CD4-positive, alpha-beta T cell treated with Interleukin-21 for 1 hour (primary cell): ENCODE measurements at places on chromosomes 1 and 21.

- DNase-seq: no peak
Observed at GRCh38 chr21:39083377-39084008, 99.8 kb downstream of the PSMG1 start.

- no peak for DNase-seq
Observed at GRCh38 chr1:53678938-53679825, 59.8 kb downstream of the GLIS1 start.

GRCh38 chr1:154485106-154485505 lies 16.9 kb upstream of the TDRD10 start:
- DNase-seq: no peak

GRCh38 chr1:160460683-160461287 lies 60.4 kb downstream of the VANGL2 start:
- DNase-seq: no peak

GRCh38 chr1:100719490-100719889 lies at the start of gene VCAM1:
TSS of gene VCAM1 (plus strand) at chr1:100719742. CDS start at chr1:100719861, 119 bp downstream.
- no peak for DNase-seq

DNA sequence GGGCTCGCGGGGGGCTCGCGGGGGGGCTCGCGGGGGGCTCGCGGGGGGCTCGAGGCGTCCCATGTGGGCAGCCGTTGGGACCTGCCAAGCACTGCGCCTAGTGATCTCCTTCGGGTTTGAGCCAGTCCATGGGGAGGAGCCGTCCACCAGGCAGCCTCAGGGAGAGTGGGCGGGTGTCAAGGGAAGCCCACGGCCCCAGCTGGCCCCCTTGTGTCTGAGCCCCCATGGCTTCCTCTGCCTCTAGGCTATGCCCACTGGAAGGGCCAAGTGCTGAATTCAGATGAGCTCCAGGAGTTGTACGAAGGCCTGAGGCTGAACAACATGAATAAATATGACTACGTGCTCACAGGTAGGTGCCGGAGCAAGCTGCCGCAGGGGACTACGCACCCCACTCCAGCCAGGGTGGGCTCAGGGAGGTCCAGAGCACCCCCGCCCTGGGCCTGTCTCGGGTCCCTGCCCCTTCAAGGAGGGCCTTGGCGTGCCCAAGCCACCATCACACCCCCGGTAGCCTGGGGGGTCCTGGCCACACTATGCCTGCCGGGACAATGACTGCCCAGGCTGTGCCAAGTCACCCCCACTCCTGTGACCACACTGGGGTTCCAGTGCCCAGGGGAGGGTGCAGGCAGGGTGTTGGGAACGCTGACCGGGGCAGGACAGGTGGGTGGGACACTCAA lies 22.6 kb downstream of the PDXK start:
- no peak for DNase-seq

- DNase-seq: no peak
Observed at GRCh38 chr21:37363936-37364335, 2.6 kb upstream of the DYRK1A start.

GRCh38 chr1:44806704-44807363 lies at the start of gene DYNLT4:
TSS of gene DYNLT4 (minus strand) at chr1:44807351. CDS start at chr1:44806668, 683 bp downstream.
- no peak for DNase-seq

DNA sequence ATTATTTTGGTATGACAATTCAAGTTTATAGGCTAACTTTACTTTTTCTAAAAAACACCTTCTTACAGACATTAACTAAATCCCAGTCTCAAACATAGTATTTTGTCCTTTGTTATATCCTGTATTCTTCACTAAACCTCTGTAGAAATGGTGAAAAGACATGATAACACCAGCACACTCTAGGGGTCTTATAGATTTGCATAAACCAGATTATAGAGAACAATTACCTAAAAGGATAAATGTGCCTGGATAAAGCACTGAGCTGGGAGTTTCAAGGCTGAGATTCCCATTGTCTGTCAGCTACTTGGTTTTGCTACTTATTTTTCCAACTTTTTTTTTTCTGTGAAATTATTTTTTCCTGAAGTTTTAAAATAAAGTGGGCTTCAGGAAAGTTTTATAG lies 1288.6 kb upstream of the TMPRSS15 start:
- DNase-seq: no peak
